ENCODE measurements at places on chromosomes 7 and 10.

- DNase-seq: no peak
These were observed 594.1 kb downstream of the INHBA start for GRCh38 chr7:41108821-41109220.

- no peak for DNase-seq
These were observed 287.5 kb downstream of the GRID1 start for GRCh38 chr10:86079088-86079487.

GRCh38 chr10:11950325-11951018 is 92.1 kb downstream of the UPF2 start:
- DNase-seq: no peak

DNA sequence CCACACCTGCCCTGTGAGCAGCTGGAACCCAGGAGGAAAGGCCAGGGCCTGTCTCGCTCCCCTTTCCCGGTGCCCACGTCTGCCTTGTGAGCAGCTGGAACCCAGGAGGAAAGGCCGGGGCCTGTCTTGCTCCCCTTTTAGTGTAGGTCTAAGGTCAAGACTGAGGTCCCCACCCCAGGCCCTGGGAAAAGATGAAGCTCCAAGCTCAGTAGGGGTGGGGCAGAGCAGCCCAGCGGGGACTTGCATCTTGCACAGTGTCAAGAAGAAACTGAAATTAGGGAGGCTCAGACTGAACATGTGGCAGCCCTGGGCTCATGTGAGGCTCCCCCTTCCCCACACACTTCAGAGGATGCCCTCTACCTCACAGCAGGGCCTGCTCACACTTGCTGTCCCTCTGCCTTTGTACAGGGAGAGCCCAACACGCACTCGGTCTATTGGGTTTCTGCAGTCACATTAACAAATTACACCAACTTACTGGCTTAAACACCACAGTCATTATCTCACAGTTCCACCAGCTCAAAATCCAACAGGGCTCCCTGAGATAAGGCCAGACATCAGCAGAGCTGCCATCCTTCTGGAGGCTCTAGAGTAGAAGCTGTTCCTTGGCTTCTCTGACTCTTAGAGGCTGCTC is 12.4 kb downstream of the POLL start:
- DNase-seq: no peak

DNA sequence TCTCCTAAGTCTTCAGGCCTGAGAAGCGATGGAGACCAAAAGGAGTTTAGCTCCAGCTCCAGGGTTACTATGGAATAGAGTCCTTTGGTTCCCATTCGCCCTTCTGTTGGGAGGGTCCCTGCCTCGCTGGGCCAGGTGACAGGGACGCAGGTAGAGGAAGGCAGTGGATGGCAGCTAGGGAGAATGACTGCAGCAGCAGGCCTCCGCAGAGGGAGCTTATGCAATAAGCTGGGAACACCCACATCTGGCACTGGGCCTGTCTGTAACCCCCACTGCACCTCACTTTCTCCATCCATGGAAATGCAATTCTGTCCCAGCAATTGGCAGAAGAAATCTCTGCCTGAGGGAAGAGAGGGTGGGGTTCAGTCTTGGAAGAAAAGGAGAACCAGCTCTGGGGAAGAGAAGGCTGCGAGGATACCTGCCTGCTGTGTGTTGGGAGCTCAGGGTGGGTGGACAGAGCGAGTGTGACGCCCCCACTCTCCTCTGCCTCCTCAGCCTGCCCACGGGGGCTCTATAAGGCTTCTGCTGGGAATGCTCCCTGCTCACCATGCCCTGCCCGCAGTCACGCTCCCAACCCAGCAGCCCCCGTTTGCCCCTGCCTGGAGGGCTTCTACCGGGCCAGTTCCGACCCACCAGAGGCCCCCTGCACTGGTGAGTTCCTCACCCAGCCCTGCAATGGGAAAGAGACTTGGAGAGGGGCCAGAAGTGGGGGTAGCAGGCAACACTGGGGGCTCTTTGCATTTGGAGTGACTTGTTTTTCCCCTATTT is 10.3 kb downstream of the EPHB6 start:
- no peak for DNase-seq

- DNase-seq: peak; percentile 20
These were observed 25.1 kb downstream of the RAB18 start for GRCh38 chr10:27529010-27529783.

DNA sequence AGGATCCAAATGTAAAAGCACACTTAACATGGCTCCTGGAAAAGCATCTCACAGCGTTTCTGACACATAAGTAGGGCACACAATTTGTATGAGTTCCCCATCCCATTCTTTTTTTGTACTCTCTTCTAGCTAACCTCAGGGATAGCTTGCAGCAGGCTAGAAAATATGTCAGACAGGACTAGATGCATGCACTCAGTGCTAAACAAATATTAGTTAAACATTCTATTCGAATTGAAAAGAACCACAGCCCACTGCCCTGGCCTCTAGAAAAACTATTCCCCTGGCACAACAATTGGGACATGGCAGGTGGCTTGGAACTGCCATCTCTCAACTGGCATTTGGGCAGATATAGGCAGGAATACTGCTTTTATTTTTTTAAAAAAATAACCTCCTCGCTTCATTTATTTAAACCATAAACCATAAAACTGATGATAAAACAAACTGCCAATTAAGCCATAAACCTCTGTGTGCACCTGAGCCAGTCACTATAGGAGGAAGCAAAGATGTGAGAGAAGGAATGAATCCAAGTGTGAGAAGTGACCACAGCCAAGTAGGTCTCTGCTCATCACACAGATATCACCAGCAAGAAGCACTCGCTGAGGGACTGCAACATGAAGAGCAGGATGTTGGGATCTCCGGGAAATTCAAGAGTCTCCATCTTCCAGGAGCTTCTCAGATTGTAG is 394.1 kb downstream of the NEBL start:
- no peak for DNase-seq

All from AML-193 (cell line).